Left forelimb (tissue), 1 donor: ENCODE measurements at places on chromosomes 1 and 21.
A peak's percentile ranks its signal among the peaks of the same experiment; 100 is the strongest.

DNA sequence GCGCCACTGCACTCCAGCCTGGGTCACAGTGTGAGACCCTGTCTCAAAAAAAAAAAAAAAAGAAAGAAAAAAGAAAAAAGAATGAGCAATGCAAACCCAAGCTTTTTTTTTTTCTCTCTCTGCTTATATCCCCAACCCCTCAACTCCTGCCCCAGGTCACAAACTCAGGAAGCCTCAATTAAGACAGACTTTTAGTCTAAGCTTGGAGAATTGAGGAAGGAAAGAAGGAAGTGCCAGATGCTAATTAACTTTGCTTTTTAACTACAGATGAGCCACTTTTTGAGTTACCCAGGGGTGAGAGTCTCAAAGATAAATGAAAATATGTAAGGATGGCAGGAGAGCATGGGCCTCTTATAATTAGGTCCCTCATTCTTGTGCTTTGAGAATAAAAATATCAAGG lies 33.3 kb downstream of the PIK3CD start:
- DNase-seq: no peak

DNA sequence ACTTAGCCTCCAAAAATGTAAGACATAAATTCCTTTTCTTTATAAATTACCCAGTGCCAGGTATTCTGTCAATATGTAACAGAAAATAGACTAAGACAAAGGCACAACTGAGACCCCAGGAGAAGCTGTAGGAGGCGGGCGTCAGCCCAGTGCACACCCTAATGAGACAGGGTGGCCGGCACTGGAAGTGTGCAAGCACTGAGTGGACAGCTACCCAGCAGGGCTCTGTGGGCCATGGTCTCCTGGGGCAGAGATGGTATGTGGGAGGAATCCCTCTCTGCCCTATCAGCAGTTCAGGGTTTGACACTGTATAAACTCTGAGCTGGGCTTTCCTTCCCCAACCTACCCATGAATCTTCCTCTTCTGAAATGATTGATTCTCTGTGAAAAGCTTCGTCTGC lies 139.5 kb downstream of the GLIS1 start:
- DNase-seq: peak; percentile 33

- no peak for DNase-seq
These were observed 13.0 kb upstream of the ARHGAP29 start for GRCh38 chr1:94250341-94250740.

DNA sequence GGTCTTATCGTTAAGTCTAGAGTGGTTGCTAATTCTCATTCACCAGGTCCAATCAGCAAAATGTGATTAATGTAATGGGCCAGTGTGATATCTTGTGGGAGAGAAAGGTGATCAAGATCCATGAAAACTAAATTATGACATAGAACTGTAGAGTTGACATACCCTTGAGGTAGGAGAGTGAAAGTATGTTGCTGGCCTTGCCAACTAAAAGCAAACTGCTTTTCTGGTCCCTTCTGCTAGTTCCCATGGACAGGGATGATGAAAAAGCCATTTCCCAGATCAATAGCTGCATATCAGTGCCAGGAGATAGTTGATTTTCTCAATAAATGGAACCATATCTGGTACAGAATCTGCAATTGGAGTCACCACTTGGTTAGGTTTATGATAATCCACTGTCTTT lies 65.8 kb downstream of the FH start:
- DNase-seq: no peak

GRCh38 chr1:112507336-112507735 lies 1.4 kb upstream of the WNT2B start:
- DNase-seq: no peak

- no peak for DNase-seq
These were observed 435.6 kb upstream of the CHRM3 start for GRCh38 chr1:238950784-238951183.

- DNase-seq: no peak
These were observed at the start of gene LGR6 for GRCh38 chr1:202193614-202194327. LGR6 (plus strand) TSS chr1:202193799; CDS start chr1:202193990, 191 bp downstream.

GRCh38 chr1:230254265-230254664 lies 171.9 kb downstream of the PGBD5 start:
- no peak for DNase-seq

- no peak for DNase-seq
These were observed 230.3 kb downstream of the CENPF start for GRCh38 chr1:214833178-214833756.

DNA sequence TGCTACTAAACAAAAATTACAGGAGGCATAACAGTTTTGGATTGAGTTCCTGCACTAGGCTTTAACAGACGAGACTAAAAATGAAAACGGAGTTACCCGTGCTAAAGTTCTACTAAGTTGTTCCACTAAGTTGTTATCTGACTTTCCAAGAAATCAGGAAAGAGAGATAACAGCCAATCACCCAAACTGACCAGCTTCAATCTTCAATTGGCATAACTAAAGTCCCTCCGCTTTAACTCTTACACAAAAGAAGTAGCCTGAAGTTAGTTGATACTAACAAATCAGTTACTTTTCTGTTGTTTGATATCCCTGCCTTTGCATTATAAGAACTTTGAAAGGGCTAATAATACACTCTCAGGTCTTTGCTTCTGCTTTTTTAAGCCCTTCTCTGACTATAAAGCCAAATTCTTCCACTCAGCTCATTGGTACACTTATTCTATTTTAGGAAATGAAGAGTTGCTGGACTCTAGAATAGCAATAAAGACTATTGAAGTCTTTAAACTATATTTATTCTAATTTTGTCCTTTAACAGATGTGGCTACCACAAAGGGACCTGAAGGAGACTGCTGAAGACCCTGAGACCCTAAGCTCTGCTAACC lies 61.3 kb downstream of the TESK2 start:
- DNase-seq: no peak

DNA sequence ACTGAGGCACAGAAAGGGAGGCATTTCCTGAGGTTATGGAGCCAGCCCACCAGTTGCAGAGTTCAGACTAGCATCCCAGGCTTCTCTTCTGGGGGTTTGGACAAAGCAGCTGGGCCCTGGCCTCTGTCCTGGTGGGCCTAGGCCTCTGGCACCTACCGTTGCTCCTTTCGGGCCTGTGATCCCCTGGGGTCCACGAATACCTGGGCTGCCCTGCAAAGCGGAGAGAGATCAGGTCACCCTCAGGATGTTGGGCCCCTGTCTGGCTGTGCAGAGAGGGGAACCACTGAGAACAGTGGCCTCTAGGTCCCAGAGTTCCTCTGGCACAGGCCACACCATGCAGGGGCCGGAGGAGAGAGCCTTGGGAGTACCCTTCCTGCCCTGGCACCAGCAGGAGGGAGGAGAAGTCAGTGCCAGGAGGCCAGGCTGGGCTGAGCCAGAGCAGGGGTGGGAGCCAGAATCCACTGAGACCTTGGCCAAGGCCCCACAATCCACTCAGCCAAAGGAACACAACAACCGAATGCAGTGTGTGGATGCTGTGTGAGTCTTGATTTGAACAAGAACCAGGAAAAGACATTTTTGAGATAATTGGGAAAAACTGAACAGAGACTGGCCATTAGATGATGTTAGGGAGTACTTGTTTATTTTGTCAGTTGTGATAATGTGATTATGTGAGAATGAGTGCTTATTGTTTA lies 8.9 kb downstream of the COL9A2 start:
- DNase-seq: no peak

GRCh38 chr1:2412773-2413494 lies 570 bp upstream of the PEX10 start:
- DNase-seq: no peak

DNA sequence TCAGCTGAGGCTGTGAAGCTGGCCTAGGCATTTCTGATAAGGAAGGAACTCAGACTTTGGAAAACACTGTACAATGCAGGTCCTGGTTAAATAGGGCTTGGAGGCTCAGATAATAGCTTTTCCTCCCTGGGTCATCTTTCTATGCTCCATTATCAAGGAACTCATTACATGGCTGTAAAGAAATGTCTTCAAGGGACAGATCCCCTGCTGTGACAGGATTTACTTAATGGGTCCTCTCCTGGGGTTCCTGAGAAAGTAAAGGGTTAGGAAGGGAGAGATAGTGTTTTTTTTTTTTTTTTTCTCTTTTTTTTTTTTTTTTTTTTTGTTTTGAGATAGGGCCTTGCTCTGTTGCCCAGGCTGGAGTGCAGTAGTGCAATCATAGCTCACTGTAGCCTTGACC lies 14.1 kb upstream of the SVBP start:
- DNase-seq: no peak

DNA sequence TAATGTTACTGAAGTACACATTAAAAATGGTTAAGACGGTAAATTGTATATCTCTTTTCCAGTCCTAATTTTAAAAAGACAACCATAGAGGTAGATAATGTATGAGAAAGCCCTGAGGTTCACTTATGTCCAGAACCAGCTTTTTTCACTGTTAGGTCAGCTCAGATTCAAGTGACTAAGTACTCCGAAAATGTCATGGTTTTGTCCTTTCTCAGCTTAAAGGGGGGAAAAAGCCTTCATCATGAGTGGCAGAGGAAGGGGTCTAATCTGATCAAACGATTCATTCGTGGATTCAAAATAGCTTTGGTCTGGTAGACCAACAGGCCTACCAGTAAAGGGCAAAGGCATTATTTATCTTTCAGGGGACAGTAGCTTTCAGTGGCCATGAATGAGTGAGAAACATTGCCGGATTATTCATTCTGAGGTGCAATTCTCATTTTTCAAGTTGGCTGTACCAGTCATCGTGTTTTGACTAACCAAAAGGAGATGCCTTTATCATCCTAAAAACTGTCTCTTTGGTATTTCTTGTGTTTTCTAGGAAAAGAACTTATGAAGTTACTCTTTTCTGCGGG lies 208.4 kb downstream of the HHIPL2 start:
- no peak for DNase-seq

- DNase-seq: no peak
These were observed 304.2 kb upstream of the PROX1 start for GRCh38 chr1:213683529-213683928.

DNA sequence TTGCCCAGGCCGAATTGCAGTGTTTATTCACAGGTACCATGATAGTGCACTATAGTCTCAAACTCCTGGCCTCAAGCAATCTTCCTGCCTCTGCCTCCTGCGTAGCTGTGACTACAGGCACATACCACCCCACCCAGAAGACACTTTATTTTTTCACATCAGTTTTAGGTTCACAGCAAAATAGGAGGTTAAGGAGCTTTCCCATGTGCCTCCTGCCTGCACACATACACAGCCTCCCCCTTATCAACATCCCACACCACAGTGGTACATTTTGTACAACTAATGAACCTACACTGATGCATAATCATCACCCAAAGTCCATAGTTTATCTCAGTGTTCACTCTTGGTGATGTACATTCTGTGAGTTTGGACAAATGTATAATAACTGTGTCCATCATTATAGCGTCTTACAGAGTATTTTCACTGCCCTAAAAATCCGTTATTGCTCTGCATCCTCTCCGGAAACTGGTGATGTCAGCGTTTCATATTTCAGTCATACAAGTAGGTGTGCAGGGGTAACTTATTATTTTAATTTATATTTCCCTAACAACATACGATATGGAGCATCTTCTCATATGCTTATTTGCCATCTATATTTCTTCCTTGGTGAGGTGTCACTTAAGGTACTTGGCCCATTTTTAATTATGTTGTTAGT lies 23.2 kb downstream of the OR13G1 start:
- no peak for DNase-seq

DNA sequence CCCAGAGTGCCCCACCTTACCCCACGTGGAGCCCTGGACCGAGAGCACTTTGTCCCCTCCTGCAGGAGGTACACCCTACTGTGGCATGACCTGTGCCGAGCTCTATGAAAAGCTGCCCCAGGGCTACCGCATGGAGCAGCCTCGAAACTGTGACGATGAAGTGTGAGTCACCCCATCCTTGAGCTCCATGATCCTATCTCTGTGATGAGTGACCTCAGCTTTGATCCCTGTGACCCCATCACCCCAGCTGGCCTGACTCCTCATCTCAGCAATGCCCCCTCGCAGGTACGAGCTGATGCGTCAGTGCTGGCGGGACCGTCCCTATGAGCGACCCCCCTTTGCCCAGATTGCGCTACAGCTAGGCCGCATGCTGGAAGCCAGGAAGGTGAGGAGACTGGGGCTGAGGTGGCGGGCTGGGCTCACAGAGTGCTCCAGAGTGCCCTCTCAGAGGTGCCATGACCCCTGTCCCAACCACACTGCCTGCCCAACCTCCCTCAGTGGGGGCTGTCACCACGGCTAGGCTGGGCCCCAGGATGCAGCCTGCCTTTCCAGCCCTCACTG lies 16.2 kb upstream of the MPL start:
- DNase-seq: no peak

DNA sequence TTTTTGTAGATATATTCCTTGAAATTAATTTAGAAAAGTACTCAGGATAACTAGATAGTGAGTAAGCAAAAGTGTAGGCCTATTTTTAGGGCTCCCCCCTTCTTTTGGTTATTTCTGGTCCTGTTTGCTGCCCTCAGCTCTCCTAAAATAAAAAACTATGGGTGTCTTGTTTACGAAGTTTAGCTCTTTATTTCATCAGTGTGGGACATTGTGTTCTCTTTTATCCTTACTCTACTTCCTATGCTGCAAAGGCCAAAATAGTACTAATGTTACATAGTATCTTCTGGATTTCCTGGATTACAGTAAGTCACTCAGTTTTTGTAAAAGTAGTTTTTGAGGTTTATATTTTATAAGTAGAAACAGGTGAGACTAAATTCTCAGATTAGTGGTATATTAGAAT lies 15.4 kb downstream of the CEP350 start:
- DNase-seq: no peak

DNA sequence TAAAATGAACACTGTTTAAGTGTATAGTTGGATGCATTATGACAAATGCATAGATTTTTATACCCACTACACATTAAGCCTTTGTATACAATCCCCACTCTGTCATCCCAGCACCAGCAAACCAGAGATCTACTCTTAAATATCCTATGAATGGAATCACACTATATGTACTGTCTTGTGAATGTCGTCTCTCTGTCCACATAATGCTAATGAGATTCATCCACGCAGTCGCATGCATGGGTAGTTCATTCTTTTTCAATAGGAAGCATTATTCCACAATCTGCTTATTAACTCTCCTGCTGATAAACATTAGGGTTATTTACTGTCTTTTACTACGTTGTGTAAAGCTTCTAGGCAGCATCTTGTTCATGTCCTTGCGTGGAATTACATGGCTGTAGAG lies 892.3 kb downstream of the LTN1 start:
- DNase-seq: no peak

DNA sequence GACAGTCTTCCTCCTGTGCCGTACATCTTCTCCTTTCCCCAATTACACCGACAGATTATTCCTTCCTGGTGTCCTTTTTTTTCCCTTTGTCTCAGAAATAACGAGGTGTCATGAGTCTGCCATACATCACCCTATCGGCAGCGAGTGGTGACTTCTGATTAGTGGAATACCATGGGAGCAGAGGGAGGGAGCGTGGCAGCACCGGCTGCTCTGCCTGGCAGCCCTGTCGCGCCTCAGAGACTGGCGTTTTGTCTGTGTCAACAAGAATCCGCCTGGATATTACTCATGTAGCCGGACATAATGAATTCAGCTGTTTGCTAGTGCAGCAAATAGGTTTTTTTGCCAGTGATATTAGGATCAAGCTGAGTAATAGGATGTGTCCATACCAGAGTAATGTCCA lies 51.8 kb downstream of the UTP25 start:
- DNase-seq: no peak

GRCh38 chr1:18932387-18932786 lies 24.1 kb downstream of the IFFO2 start:
- no peak for DNase-seq
